Small intestine (tissue), 16 donors: ENCODE measurements at places on chromosomes 1 and 21. TPM values are rescaled to one million over a fixed set of nuclear protein-coding genes. Genes with fewer than 3 reads are reported as not detected.

- DNase-seq = no peak
These were observed 18.3 kb downstream of the IFI44 start for GRCh38 chr1:78667939-78668338.

DNA sequence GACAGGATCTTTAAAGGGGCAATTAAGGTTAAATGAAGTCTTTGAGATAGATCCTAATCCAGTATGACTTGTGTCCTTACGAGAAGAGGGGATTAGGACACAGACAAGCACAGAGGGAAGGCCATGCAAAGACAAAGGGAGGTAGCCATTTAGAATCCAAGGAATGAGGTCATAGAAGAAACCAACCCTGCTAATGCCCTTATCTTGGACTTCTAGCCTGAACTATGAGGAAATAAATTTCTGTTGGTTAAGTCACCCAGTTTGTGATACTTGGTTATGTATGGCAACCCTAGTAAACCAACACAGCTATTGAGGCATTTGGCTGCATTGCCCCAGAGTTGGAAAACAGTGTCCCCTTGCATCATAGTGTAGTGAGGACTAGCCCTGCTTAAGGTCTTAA lies 121.3 kb downstream of the MAST2 start:
- DNase-seq = no peak

GRCh38 chr1:183304440-183305107 lies 113.6 kb downstream of the NMNAT2 start:
- DNase-seq = no peak

- peak; percentile 31 for DNase-seq
These were observed 2.4 kb downstream of the PFKFB2 start for GRCh38 chr1:207055386-207056001.

GRCh38 chr1:201602413-201603265 lies 63.7 kb downstream of the NAV1 start:
- DNase-seq = no peak

The RIPPLY3 gene
- polyA plus RNA-seq = not detected

DNA sequence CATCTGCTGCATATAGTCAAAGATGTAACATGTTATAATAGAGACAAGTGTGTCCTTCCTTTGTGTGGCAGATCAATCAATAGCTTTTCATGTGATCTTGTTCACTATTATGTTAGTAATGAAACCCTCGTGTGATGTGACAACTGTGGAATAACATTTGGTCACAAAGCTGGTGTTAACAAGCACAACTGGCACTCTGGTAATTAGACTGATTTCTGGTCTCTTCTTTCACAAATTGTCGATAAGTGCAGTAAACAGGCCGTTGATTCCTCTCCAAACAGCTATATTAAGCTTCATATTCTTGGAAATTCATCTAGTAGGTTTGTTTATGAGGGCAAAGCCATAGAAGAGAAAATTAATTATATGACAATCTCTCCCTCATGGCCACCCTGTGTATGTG lies 616.7 kb upstream of the PTBP2 start:
- DNase-seq = no peak

DNA sequence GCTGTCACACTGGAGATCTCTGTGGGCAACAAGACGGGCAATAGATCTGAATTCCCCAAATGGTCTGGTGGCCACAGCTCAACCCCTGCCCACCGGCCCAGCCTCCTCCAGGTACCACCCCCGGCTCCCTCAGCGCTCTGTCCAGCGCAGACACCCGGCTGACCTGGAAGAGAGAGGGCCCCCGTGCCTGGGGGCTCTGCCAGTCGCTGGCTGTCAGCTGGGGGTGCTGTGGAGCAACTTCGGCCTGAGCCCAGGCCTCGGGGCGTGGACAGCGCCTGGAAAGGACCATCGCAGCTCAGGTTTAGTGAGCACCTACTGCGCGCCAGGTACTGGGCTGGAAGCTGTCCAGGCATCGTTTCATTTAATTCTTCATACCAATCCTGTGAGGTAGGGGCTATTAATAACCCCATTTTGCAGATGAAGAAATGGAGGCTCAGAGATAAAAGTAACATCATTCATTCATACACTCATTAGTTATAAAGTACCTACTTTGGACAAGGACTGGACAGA lies 51.0 kb downstream of the AHDC1 start:
- no peak for DNase-seq

DNA sequence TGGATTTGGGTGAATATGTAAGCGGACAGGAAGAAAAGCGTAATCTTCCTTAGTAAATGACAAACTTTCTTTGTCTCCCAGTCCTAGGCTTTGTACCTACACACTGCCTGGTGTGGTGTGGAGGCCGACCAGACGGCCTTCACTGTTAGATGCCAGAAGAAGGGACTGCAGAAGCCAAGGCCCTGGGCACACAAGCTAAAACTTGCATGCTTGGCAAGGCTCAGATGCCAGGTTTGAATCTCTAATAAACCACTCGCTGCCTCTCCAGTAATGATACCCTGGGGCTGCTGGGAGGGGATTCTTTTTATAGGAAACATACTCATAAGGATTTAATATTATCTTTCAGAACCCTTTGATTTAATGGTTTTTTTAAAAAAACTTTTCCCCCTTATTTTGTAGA lies 263.8 kb downstream of the PTPRC start:
- DNase-seq = no peak

DNA sequence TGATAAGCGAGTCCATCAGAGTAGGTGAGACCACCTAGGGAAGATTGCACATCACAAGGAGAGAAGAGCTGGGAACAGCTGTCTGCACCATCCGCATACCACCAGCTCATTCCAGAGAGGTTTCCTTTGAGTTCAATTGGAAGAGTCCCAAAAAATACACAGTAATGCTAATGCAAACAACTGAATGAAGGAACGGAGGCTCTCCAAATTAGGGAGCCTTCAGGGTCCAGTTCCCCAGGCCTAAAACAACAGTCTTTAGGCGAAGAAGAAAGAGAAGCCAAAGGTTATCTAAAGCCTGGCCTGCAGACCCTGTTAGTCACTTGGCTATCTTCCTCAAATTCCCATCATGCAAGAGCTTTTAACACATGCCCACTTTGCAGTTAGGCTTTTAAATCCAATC lies 246.4 kb downstream of the PBX1 start:
- DNase-seq = no peak

- DNase-seq = no peak
These were observed 1470.7 kb upstream of the PRMT6 start for GRCh38 chr1:105585791-105586190.

GRCh38 chr1:197029749-197030148 lies 37.3 kb downstream of the F13B start:
- DNase-seq = no peak

DNA sequence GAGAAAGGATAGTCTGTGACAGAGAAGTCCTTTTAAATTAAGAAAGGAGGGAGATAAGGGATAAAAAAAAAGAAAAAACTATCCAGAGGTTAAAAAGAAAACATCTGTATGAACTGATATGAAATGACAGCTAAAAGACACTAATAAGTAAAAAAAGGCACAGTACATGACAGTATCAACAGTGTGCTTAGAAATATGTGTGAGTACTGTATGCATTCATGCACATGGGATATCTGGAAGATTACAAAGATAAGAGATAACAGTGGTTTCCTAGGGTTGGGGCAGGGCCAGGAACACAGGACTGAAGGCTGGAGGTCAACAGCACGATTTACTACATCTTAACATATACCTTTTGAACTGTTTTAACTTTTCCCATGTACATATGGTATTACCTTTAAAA lies 13.3 kb downstream of the PTP4A2 start:
- DNase-seq = no peak

DNA sequence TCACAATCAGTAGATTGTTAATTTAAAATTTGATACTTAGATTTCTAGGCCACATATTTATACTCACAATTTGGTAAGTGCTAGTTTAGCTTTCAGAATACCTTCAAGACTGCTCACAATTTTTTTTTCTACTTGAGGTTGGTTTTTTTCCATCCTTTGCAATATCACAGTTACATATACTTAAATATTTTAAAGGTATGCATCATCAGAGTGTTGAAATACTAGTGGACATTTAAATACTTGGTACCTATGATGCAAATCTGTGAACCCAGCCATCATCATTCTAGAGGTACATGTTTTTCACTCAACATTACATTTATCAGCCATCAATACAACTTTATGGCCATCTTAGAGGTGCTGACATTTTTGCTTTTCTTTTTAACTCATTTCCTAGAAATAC lies 6.2 kb upstream of the LRRC40 start:
- no peak for DNase-seq

The CFHR2 gene
- not detected for polyA plus RNA-seq

GRCh38 chr21:41777951-41778815 lies 11.3 kb upstream of the RIPK4 start:
- DNase-seq = peak; percentile 88

The PFKFB2 gene
- polyA plus RNA-seq = 28.2 TPM

The NPHP4 gene
- 10.0 TPM for polyA plus RNA-seq

- DNase-seq = no peak
These were observed 383.7 kb upstream of the CAMK1G start for GRCh38 chr1:209199822-209200221.

- peak; percentile 46 for DNase-seq
These were observed 10.7 kb downstream of the CDC7 start for GRCh38 chr1:91511386-91511785.

The FAM151A gene
- 1.4 TPM for polyA plus RNA-seq

The CAMK1G gene
- not detected for polyA plus RNA-seq

- DNase-seq = no peak
These were observed 29.1 kb upstream of the TADA1 start for GRCh38 chr1:166905136-166905535.

GRCh38 chr1:28308750-28309149 lies 20.1 kb upstream of the MED18 start:
- no peak for DNase-seq

The RORC gene
- 5.4 TPM for polyA plus RNA-seq

The RIMKLA gene
- 0.63 TPM for polyA plus RNA-seq

- no peak for DNase-seq
These were observed 518 bp downstream of the NCMAP start for GRCh38 chr1:24556414-24556795.

The VANGL1 gene
- polyA plus RNA-seq = 7.4 TPM

GRCh38 chr1:172600615-172601014 lies 58.3 kb upstream of the FASLG start:
- DNase-seq = no peak

- peak; percentile 24 for DNase-seq
These were observed 219.8 kb upstream of the DUSP10 start for GRCh38 chr1:221961532-221962292.

The OR2AJ1 gene
- not detected for polyA plus RNA-seq

DNA sequence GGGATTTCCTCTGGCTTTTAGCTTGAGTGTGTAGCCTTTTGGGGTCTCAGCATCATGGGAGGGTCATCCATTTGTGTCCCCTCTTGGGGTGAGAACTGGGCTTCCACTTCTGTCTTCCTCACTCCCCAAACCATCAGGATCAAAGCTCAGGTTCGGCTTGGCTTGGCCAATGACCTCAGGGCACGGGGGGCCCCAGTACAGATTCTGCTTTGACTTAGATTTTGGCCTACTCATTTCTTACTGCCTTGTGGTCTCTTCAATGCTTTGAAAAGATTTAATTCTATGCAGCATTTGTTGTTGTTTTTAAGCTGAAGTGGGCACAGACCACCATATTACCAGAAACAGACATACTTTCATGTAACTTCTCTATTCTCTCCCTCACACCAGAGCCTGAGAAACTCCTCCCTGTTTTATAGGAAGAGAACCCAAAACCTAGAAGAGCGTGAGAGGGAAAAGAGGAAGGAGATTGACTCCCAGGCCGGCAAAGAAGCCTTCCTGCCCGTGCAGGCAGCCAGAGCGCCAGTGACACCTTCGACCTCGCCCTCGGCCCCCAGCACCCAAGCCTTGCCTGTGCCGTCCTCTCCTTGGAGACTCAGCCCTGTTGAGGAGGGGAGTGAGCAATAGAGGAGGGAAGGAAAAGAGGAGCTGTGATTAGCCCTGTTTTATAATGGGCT lies 1.9 kb upstream of the S100A3 start:
- DNase-seq = no peak

The C4BPB gene
- 27.3 TPM for polyA plus RNA-seq

DNA sequence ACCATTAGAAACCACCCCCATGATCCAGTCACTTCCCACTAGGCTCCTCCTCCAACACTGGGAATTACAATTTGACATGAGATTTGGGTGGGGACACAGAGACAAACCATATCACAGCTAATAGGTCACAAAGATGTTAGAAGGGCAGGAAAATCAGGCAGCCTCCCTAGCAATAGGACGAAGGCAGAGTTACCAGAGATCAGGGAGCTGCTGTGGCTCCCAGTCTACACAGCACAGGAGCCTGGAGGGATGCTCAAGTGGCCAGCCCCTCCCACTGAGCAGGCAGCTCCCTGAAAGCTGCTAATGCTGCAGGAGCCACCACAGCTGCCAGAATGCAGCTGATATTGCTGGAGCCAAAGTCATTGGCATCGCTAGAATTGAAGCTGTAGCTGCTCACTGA lies 51.0 kb downstream of the CR1L start:
- DNase-seq = no peak

DNA sequence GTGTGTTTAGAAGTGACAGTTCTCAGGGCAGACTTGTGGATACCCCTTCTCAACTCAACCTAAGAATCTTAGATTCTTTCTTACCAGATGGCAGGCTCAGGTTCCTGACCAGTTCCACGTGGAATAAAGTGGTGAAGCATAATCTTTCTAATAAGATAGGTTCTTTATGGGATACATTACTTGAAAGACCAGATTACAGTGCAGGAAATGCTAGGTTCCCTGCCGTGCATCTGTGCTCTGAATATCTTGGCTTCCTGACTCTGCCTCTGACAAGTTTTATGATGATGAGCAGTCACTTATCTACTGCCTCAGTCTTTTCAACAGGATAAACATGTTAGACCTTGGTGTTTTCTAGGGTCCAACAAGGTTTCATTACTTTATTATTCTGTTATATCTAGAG lies 207.9 kb upstream of the CACYBP start:
- no peak for DNase-seq

The RSPH1 gene
- 14.1 TPM for polyA plus RNA-seq

DNA sequence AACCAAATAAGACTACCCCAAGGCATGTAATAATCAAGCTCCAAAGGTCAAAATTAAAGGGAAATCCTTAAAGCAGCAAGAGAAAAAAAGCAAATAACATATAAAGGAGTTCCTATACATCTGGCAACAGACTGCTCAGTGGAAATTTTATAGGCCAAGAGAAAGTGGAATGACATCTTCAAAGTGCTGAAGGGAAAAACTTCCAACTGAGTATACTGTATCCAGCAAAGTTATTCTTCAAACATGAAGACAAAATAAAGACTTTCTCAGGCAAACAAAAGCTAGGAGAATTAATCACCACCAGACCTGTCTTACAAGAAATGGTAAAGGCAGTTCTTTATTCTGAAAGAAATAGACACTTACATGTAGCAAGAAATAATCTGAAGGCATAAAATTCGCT lies 45.0 kb upstream of the SLC44A5 start:
- DNase-seq = no peak

- peak; percentile 56 for DNase-seq
These were observed 314.0 kb downstream of the LMO4 start for GRCh38 chr1:87642581-87643221.

The TRPM2 gene
- 2.0 TPM for polyA plus RNA-seq

GRCh38 chr1:90763930-90764329 lies 46.8 kb upstream of the BARHL2 start:
- no peak for DNase-seq

GRCh38 chr1:62342270-62342669 lies 23.0 kb upstream of the KANK4 start:
- DNase-seq = no peak

The ECM1 gene
- 0.89 TPM for polyA plus RNA-seq

GRCh38 chr1:41745022-41745421 lies 173.7 kb downstream of the HIVEP3 start:
- no peak for DNase-seq

The GNAT2 gene
- not detected for polyA plus RNA-seq

The TATDN3 gene
- 5.6 TPM for polyA plus RNA-seq

- peak; percentile 63 for DNase-seq
These were observed 63.5 kb downstream of the AGPAT3 start for GRCh38 chr21:43928222-43929125.

The WLS gene
- 58.0 TPM for polyA plus RNA-seq
